Activated T-helper 9 cell treated with anti-CD3 and anti-CD28 coated beads, Interleukin-2, amount 50 U/mL, for 16 hours (primary cell): ENCODE measurements at places on chromosomes 16 and 17.

DNA sequence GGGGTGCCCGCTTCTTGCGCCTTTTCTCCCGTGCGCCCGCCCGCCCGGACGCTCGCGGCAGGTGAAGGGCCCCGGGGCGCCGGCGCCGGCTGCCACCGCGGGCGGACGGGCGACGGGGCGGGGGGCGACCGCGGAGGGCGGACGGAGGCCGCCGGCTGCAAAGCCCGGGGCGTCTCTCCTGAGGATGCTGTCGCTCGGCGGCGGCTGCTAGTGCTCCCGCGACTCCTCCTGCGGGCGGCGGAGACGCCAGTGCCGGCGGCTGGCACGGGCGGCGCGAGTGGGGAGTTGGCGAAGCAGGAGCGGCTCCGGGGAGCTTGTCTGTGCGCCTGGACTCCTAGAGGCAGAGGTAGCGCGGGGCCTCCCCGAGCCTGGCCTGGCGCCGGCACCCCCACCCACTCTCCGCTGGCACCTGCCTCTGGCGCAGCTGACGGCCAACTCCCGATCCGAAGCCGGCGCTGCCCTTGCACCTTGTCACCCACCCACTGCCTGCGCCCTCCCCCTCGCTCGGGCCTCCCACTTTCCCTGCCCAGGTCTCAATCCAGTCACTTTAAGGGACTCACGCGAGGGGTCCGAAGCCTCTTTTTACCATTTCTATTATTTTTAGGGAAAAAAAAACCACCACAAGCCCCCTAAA is at the start of gene FAM20A:
FAM20A (minus strand) TSS at position 437 of the 634 bp plus-strand sequence. CDS start 701 bp downstream, outside the sequence.
- DNase-seq = no peak

DNA sequence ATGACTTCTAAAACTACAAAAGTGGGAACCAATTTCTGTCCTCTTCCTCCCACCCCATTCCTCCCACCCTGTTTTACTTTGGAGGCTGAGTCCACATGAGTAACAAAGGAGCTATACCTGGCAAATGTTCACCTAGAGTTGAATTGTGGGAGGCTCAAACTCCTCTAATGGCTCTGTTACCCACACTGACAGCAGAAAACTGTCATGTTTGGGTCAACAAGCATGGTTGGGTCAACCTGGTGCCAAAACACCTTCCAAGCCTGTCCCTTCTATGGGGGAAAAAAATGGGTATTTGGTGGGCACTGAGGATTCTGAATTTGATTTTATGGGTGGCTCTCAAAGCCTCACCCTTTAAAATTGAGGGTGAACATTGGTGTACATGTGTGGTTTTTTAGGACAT is 12.0 kb upstream of the HOXB13 start:
- no peak for DNase-seq

- no peak for DNase-seq
These were observed 28.9 kb upstream of the ZNF750 start for GRCh38 chr17:82868715-82869131.

DNA sequence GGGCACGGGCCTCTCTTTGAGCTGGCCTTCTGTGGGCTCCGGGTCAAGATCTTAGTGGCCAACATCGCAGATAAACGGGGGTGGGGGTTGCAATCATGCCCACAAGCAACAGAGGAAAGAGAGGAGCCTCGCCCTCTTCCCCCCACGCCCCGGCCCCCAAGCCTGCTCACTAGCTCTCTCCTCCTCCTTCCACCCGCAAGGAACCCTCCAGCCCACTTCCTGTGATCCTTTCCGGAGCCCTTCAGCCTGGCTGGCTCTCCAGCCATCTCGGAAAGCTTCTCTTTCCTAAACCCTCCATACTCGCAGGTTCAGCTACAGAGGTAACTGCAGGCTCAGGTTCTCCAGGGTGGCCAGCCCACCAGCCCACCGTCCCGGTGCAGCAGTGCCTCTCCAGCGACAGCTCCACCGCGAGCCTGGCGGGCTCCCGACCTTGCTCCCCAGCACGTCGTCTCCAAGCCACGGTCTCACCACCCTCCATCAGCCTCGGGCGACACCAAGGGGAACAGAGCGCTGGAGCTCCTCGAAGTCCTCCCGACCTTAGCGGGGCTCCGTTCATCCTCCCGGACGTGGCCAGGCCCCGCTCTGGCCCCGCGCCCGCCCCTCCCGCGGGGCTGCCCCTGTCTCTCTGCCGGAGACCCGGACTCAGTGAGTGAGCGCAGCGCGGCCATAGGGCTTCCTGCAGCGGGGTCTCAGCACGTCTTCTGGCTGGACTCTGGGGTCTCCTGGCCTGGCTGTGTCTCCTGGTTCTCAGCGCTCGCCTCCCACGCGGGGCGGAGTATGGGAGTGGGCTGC is 12.9 kb upstream of the ODF4 start:
- no peak for DNase-seq

DNA sequence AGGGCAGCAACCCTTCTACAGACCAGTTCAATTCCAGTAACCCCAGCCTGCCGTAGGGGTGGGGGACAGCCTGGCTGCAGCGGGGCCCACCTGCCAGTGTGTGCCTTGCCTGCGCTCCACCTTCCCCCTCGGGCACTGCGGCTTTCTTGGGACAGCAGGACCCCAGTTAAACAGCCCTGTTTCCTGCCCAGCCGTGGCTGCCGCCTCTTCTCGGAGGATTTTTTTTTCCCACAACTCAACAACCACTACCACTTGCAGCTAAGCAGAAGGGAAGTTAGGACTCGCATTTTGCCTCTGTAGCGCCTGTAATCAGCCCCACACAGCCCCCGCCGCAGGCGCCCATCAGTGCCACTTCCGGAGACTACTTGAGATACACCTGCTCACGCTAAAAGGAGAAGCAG is 76.1 kb downstream of the RAI1 start:
- no peak for DNase-seq

GRCh38 chr17:1055751-1056645 is 59.1 kb downstream of the TIMM22 start:
- no peak for DNase-seq

- no peak for DNase-seq
These were observed 18.0 kb downstream of the CTRB2 start for GRCh38 chr16:75188832-75189477.

DNA sequence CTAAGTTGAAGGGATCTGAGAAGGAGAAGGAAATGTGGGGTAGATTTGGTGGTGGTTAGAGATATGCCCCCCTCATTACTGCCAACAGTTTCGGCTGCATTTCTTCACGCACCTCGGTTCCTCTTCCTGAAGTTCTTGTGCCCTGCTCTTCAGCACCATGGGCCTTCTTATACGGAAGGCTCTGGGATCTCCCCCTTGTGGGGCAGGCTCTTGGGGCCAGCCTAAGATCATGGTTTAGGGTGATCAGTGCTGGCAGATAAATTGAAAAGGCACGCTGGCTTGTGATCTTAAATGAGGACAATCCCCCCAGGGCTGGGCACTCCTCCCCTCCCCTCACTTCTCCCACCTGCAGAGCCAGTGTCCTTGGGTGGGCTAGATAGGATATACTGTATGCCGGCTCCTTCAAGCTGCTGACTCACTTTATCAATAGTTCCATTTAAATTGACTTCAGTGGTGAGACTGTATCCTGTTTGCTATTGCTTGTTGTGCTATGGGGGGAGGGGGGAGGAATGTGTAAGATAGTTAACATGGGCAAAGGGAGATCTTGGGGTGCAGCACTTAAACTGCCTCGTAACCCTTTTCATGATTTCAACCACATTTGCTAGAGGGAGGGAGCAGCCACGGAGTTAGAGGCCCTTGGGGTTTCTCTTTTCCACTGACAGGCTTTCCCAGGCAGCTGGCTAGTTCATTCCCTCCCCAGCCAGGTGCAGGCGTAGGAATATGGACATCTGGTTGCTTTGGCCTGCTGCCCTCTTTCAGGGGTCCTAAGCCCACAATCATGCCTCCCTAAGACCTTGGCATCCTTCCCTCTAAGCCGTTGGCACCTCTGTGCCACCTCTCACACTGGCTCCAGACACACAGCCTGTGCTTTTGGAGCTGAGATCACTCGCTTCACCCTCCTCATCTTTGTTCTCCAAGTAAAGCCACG is 28.3 kb downstream of the STH start:
- no peak for DNase-seq

DNA sequence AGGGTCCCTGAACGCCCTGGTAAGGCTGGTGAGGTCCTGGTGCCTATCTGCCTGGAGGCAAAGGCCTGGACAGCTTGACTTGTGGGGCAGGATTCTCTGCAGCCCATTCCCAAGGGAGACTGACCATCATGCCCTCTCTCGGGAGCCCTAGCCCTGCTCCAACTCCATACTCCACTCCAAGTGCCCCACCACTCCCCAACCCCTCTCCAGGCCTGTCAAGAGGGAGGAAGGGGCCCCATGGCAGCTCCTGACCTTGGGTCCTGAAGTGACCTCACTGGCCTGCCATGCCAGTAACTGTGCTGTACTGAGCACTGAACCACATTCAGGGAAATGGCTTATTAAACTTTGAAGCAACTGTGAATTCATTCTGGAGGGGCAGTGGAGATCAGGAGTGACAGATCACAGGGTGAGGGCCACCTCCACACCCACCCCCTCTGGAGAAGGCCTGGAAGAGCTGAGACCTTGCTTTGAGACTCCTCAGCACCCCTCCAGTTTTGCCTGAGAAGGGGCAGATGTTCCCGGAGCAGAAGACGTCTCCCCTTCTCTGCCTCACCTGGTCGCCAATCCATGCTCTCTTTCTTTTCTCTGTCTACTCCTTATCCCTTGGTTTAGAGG is 23.5 kb upstream of the BEAN1 start:
- DNase-seq = no peak

DNA sequence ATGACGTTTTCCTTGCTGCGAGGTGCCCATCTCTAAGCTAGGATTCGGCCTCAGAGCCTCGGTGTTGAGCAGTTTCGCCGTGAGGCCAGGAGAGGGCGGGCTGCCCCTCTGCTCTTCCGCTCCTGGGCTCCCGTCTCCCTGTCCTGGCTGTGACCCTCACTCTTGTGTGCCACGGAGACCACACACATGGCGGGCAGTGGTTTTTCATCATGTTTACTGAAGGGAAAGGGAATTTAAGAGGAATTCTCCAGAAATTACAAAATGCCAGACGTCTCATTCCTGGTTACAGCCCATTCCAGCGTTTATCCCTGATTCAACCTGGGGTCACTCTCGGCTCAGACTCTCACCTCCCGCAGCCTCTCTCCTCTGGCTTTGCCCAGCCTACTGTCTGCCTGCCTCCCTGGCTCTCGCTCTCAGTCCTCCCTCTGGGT is 96.8 kb upstream of the ELAC2 start:
- DNase-seq = no peak

GRCh38 chr16:65111306-65111705 is 10.6 kb downstream of the CDH11 start:
- DNase-seq = no peak

- DNase-seq = peak; percentile 53
These were observed 70.8 kb upstream of the TNRC6C start for GRCh38 chr17:77887464-77888241.

DNA sequence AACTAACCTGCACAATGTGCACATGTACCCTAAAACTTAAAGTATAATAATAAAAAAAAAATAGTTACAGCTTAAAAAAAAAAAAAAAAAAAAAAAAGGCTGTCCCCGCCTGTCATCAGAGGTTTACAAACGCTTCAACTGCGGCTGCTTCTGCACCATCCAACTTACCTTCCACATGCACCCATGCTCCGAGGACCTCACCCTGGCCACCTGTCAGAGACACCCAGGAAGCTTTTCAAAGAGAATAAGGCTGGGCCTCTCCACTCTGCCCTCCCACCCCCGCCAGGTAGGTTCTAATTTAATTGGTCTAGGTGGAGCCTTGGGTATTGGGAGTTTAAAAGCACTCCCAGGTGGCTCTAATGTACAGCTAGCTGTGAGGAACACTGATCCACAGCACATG is 64.9 kb downstream of the COPRS start:
- no peak for DNase-seq

DNA sequence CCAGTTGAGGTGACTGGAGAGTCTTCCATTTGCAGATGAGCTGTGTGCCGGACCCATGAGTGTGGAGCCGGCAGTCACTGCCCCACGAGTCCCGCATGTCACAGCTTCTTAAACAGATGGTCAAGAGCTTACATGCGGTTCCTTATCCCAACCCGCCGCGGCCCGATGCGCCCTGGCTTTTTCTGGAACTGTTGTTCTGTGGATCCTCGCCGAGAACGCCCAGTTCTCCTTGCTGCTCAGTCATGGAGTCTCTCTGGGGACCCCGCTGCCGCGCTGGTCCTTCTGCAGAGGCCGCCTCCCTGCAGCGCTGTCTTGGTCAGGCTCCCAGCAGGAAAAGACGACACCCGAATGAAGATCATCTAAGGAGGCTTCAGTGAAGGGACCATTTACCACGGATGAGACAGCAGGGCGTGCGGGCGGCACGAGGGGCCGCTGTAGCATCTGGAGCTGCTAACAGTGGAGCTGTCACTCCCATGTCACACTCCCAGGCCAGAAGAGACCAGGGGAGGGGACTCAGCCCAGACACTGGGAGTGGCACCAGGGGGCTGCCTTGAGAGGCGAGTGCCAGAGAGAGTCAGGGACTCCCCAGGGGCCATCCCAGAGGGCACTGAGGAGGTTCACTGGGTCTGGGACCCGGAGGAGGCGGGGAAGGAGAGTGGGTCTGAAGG is 10.8 kb upstream of the LGALS3BP start:
- no peak for DNase-seq

DNA sequence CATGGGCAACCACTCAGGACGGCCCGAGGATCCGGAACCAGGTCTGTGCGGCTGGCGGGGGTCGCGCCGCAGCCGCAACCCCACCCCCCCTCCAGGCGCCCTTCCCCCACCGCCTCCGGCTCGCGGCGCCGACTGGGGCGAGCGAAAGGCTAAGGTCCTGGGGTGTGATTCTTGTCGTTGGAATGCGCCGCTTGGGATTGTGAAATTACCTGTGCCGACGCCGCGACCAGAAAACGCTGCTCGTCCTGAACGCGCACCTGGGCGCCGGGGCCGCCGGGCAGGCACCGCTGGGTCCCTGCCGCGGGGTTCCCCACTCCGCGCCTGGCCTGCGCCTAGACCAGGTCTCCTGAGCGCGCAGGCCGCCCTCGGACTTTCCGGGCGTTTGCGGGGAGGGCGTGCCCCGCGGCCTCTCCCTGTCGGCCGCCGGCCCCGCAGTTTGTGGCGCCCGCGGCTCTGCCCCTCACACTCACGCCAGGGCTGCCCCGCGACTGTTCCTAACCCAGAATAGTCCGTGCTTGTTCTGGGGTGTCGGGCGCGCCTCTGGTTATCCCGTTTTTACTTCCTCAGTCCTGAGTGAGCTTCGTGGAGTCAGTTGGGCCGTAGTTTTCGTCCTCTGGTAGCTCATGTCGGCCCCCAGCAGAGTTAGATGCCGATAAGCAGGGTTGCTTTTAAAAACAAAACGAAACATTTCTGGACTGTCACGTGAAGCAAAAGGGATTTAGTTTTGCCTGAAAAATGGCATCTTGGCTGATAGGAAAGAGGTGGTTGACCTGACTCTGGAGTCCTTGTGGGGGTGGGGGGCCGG is 147.2 kb downstream of the SPECC1 start:
- DNase-seq = peak; percentile 5

- no peak for DNase-seq
These were observed 34.9 kb downstream of the WSCD1 start for GRCh38 chr17:6104956-6105648.
